NCI-H460 (cell line): ENCODE measurements at places on chromosomes 4 and X. TPM values are rescaled to one million over a fixed set of nuclear protein-coding genes. Genes with fewer than 3 reads are reported as not detected.

- DNase-seq, result peak; percentile 43
These were observed 10.5 kb upstream of the MGST2 start for GRCh38 chr4:139655116-139655515.

DNA sequence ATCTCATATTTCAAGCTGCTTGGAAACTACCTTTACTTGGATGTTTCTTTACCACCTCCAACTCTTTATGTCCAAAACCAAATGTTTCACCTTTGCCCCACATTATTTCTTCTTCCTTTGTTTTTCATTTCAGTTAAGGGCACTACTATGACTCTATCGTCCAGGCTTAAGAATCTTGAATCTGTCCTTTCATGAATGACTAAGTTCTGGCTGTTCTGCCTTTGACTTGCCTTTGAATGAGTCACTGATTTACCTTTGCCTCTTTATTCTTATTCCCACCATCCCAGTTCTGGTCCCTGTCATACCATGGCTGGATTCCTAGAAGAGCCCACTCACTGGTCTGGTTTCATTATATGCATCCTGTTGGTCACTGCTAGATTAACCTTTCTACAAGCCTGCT, 30.6 kb upstream of the PLAC1 start:
- DNase-seq, result peak; percentile 12

DNA sequence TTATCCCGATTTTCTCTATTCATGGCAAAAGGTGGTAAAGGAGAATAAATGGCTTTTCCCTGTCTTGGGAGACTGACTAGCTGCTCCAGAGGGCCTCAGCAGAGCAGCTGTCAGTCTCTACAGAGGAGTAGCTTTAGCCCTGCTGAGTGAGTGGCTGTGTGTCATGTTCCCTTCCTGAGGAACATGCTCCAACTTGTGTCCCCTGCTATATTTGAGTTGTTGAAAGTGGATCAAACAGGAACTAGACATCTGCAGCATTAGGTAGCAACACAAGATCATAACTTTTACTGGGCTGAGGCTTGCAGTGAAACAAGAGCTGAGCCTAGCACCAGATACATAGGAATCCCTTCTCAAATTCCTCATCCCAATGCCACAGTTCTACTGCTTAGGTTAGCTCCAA, 26.7 kb upstream of the PLAC1 start:
- DNase-seq, result no peak

DNA sequence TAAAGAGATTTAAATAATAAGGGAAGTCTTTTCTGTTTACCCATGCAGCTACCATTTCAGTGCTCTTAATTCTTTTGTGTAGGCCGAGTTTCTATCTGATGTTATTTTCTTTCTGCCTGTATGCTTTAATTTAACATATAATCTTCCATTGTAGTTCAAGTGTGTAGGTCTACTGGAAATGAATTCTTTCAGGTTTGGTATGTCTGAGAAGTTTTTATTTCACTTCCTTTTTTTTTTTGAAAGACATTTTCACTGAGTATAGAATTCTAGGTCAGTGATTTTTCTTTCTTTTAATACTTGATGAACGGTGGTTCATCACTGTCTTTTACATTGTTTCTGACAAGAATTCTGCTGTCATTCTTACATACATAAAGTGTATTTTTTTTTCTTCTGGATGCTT, 42.1 kb downstream of the VAMP7 start:
- no peak for DNase-seq

- no peak for DNase-seq
These were observed 7.0 kb downstream of the AMMECR1 start for GRCh38 chrX:110310896-110311295.

- no peak for DNase-seq
These were observed 47.1 kb upstream of the NPY2R start for GRCh38 chr4:155161357-155161756.

GRCh38 chr4:141580523-141580922, 55.9 kb upstream of the IL15 start:
- no peak for DNase-seq

- DNase-seq, result no peak
These were observed 53.6 kb downstream of the EVC2 start for GRCh38 chr4:5654791-5655190.

DNA sequence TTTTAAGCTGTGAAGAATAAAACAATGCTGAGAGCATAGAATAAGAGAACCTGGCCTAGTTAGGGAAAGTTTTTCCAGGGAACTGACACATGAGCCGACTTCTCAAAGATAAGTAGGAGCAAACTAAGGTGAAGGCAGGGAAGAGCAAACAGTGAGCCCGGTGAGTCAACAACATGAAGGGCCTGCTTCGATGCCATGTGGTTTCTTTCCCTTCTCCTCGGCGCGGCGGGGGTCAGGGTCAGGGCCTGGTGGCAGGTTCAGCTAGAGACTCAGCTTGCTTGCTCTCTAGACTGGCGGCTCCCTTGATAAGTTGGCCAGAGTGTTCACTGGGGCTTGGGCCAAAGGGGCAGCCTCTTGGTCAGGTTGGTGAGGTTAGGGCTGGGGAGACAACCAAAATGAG, 81.1 kb downstream of the DLG3 start:
- DNase-seq, result no peak

PAGE5 gene
- not detected in 2 replicates for total RNA-seq

CORIN gene
- total RNA-seq, result 0.12 TPM in 2 replicates

DNA sequence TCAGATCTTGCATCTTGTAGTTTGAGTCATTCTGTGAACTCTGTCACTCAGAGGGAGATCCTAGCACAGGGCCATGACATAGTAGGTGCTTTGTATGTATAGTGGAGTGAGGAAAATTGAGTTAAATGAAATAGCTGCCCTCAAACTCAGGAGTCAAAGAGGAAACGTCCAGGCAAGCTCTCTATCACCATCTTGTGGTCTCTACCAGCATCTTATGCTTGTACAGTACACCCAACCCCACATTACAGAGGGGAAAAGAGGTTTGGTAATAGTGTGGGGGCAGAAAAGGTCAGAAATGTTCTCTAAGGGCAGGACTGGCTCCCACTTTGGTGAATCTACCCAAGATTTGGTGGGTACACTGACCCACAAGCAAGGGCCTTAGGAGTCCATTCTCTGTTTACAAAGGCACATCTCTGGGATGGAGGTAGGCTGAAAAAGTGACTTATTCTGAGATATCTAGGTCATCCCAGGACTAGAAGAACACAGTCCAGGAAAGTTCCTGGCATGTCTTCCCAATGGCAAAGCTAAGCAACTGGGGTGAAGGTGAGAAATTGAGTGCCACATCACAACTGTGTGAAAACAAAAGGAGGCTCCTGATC, 131.8 kb downstream of the OR13H1 start:
- peak; percentile 25 for DNase-seq

DNA sequence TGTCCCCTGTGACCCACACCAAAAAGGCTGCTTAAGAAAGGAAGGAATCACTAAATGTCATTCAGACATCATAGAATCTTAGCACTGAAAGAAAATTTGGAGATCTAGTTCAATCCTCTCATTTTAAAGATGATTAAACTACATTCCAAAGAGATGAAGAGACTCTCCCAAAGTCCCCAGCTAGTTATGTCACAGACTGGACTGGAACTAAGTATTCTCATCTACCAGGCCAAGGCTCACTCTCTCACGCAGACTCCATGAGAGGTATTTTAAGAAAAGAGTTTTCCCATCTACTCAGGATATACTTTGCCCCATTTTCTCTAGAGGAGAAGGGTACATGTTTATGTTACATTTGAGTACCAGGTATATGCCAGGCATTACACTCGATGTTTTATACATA, 6.9 kb downstream of the FABP2 start:
- no peak for DNase-seq

- peak; percentile 8 for DNase-seq
These were observed 184.6 kb upstream of the KIT start for GRCh38 chr4:54473077-54473545.

PNCK gene
- 0.42 and 0.69 TPM in 2 replicates for total RNA-seq

- DNase-seq, result no peak
These were observed 45.2 kb downstream of the ZNF674 start for GRCh38 chrX:46500054-46500453.

GRCh38 chr4:158949099-158949498, 153.8 kb upstream of the RAPGEF2 start:
- no peak for DNase-seq

GRCh38 chr4:172843192-172843591, 325.4 kb upstream of the GALNT7 start:
- no peak for DNase-seq
